ENCODE measurements at places on chromosomes 12 and 14.

DNA sequence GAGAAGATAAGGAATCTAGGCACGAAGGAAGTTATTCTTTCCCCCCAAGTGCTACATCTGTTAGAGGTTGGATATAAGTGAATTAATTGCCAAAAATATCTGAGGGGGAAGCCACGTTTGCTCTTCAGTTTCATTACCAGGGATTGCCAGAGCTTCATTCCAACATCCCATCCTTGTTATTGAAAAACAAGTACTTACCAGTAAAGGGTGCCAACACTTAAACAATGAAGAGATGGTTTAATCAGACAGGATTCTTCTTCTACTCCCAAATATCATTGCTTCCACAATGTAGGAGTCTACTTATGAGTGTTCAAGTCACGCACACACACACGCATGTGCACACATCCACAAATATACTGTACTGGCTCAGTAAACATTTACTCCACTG, 312.4 kb downstream of the RPAP3 start:
- no peak for DNase-seq

- DNase-seq, result peak; percentile 98
Observed at GRCh38 chr12:54017878-54018467, 9.2 kb downstream of the HOXC8 start.

DNA sequence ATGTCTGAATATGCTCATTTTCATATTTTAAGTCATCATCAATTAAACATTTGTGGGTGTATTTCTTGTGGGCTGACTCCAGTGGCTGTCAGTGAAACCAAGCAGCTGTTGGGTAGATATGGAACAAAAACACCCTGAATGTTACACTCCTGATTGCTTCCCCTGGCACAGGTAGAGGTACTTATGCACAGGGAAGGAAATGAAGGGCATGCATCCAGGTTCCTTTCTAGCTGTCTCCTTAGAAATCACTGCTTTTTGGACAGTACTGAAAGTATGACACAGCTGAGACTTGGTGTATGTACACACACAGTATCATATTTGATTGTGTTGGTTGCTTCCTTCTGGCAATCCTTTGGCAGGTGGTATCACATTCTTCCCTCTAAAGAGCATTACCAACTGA, 1006.7 kb downstream of the DIO2 start:
- no peak for DNase-seq

GRCh38 chr12:96402061-96402460, 1.8 kb upstream of the CDK17 start:
- DNase-seq, result no peak

- no peak for DNase-seq
Observed at GRCh38 chr12:93670104-93670503, 7.1 kb upstream of the CRADD start.

- DNase-seq, result no peak
Observed at GRCh38 chr14:100858838-100859220, 32.9 kb downstream of the MEG3 start.

GRCh38 chr12:1918884-1919236, 408 bp upstream of the CACNA2D4 start:
- no peak for DNase-seq

DNA sequence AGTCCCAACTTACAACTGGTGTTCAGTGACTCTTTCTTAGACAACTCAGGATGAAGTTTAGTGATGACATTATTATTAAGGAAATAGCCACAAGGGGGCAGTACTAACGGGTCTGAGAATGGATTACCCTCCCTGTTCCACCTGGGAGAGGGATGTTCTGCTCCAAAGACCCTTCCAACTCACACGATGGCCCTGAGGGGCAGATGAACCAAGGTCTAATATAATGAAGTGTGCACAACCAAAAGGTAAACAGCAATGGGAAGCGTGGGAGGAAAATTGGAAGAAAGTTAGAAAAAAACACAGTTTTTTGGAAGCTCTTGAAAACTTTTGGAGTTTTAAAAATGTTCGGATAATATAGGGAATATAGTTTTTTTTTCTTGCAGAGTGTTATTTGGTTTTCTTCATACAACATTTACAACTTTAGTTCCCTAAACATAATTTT, 24.0 kb downstream of the FGF6 start:
- DNase-seq, result peak; percentile 21

DNA sequence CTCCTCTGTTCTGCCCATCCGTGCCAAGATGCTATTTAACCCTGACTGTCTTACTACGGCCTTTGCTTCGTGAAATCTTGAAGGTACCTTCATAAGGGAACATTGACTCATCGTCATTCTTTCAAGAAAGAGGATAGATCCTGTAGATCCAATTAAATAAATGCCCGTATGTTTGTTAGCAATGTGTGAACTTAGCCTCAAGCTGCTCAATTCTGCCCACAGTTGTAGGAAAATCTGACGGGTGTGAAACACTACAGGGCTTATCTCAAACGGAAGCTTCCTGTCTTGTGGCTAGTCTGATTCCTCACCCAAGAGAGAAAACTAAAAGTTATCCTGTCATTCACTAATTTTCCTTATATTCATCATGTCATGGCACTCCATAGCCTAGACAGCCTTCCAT, 168.0 kb upstream of the TBX3 start:
- DNase-seq, result no peak

DNA sequence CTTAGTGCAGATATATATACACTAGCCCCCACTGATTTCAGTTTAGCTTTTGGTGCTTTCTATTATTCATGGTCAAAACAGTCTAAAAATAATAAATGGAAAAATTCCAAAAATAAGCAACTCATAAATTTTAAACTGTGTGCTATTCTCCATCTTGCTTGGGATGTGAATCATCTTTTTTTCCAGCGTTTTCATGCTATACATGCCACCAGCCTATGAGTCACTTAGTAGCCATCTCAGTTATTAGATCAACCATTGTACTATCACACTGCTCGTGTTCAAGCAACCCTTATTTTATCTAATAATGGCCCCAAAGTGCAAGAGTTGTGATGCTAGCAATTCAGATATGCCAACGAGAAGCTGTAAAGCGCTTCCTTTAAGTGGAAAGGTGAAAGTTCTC, 73.9 kb upstream of the KRR1 start:
- DNase-seq, result peak; percentile 96

DNA sequence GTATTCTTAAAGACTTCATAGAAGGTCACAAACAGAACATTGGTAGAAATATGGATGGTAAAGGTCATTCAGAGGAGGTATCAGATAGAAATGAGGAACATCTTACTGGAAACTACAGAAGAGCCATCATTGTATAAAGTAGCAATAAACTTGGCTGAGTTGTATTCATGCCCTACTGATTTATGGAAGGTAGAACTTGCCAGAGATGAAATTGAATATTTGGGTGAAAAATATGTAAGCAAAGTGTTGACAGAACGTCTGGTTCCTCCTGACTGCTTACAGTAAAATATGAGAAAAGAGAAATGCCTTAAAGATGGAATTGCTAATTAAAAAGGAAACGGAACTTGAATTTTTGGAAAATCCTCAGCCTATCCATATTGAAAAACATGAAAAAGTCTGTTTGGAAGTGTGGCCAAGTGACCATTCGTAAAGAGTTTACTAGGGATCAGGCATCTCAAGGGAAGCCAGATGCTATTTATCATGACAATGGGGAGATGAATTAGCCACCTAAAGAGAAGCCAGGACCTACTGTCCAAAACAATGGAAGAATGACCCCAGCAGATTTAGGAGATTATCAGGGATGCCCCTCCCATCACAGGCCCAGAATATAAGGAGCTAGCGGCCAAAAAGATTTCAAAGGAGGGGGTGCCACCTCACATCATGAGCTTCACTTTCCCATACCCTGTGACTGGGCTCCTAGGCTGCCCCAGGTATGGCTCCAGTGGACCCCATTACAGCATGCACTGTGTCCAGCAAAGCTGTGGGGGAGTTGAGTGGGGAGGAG, 189.3 kb downstream of the ITPR2 start:
- DNase-seq, result no peak

GRCh38 chr14:100262545-100262944, 23.6 kb downstream of the YY1 start:
- no peak for DNase-seq

DNA sequence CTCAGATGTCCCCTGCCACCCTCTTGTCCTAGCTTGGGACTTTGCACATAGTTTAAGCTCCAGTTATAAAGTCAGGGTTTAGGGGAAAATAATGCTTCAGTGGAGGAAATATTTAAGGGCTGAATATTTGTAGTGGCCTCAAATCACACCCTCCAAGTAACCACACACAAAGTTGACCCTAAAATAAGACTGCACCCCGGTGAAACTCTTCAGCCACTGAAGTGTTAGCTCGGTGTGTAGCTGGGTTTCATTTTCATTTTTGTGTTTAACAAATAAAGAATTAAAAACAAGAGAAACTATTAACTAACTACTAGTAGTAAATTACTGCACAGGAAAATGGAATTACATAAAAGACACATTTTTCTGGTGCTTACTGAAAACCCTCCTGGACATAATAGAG, 14.8 kb upstream of the BCL11B start:
- DNase-seq, result no peak

GRCh38 chr14:72909163-72909562, 15.3 kb upstream of the DPF3 start:
- no peak for DNase-seq

GRCh38 chr12:14356147-14356546, 9.3 kb upstream of the ATF7IP start:
- no peak for DNase-seq

GRCh38 chr12:104352106-104352713, 48.7 kb downstream of the EID3 start:
- no peak for DNase-seq

DNA sequence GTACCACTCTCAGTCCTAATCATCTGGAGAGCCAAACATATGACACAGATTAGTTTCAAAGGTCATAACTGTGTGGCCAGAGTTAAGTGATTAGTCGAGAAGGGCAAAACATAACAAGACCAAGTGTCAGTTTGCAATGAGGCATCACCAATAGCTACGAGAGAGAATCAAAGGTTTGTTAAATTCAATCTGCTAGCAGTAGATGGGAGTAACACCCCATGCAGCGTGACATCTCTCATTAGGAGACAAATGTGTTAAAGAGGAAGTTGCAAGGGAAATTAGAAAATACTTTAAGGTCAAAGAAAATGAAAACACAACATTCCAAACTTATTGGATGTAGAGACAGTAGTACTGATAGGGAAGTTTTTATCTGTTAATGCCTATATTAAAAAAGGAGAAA, 135.7 kb upstream of the SYT10 start:
- no peak for DNase-seq

- no peak for DNase-seq
Observed at GRCh38 chr12:6534695-6534944, 303 bp downstream of the GAPDH start.

DNA sequence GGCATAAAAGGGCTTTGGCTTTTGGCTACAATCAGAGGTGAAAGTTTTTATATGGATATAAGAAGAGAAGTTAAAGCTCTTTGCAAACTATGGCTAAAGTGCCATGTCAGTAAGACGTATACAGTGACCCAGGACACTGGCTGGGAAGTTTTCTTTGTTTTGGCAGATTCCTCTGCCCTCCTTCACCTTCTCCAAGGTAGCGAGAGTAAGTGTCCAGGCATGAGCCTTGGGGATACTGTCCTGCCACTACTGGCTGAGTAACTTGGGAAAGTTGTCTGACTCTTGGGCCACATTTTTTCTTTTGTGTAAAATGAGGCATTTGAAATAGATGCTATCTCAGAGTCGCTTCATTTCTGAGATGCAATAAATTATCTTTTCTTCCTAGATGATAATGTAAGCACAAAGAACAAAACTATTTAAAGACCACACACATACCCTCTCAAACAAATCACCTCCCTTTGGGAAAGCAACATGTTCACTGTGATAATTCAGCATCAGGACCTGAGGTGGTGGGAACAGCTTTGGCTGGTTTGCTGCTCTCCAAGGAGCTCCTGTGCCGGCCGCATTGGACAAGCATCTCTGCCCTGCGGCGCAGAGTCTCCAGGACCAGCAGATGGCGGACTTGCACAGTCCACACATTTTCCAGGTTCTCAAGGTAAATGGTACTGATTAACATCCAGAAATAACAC, 106.3 kb downstream of the PTCSC3 start:
- peak; percentile 68 for DNase-seq

DNA sequence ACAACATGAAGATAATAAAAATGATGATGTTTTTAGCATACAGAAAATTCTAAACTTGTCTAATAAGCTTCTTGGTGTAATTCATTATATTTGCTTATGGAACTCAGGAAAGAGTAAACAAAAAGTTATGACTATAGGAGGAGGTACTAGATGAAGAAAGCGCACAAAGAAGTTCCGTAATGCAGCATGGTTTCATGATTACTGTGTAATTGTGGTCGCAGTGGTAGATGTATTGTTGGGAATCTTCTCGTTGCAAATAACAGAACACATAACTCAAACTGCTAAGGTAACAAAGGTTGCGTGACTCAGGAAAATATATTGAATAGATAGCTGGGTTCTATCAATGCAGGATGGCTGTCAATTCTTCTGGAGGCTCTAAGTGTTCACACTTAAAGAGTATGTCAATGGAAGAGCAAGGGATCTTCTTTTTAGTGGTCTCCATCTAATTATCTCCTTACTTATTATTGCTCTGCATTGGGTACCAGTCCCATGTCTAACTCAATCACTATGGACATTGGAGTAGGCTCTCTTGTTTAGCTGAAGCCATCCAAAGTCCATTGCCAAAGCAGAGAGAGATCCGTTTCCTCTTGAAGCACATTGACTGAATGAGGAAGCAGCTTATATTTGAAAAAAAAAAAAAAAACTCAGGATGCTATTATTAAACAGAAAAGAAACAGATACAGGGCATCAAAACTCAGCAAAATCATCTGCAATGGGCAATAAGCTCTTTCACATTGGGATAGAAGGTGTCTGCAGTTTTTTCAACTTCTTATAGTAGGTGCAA, 283.4 kb upstream of the ATP2B1 start:
- DNase-seq, result no peak

DNA sequence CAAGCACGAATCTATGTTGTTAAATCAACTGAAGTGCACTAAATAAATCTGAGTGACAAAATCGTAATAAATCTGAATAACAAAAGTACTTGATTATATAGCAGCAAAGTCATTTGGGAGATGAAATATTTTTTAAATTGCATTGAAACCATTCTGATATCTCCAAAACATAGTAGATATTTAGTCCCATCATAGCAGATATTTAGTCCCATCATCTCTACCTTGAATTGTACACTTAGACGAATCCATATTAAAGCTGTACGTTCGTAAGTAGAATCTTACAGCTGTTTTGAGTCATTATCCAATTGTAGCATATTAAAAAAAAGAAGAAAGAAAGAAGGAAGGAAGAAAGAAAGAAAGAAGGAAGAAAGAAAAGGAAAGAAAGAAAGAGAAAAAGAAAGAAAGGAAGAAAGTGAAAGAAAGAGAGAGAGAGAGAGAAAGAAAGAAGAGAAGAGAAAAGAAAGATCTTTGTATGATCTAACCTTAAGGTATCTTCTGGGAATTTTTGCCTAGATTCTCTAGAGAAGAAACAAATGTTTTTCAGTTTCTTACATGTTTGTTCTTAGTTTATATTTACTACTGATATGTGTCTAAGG, 2.6 kb downstream of the DCN start:
- DNase-seq, result no peak

DNA sequence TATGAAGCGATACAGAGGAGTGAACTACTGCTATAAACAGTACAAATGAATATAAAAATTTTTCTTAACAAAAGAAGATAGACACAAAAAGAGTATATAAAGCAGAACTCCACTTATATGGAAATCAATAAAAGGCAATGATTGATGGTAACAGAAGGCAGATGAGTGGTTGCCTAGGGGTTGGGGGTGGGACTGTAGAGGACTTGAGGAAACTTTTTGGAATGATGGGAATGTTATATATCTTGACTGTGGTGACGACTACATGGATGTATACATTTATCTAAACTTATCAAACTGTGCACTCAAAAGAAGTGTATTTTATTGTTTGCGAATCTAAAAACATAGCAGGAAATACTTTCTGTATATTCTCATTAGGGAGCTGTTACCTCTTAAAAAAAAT, 89.1 kb downstream of the PTCSC3 start:
- peak; percentile 50 for DNase-seq
